Kidney glomerular epithelial cell (primary cell): ENCODE measurements at places on chromosomes 3 and 15.

GRCh38 chr15:68442903-68443302 is 10.9 kb upstream of the ITGA11 start:
- DNase-seq, result no peak

DNA sequence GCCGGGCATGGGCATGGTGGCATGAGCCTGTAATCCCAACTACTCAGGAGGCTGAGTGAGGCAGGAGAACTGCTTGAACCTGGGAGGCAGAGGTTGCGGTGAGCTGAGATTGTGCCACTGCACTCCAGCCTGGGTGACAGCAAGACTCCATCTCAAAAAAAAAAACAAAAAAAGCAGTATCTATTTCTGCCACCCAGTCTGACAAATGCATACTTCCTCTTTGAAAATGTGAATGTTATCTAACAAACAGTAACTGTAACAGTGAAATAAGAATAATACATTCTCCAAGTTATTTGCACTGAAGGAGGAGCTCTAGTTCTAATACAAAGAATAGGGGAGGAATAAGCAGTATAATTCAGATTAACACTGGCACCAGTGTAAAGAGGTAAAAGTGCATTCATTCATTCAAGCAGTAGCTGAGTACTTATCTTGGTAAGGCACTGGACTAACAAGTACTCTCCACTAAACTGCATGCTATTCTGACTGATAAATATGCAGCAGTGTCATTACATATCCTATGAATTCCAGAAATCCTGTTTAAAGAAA is 12.9 kb downstream of the VPS13C start:
- DNase-seq, result no peak

- no peak for DNase-seq
Observed at GRCh38 chr15:62792986-62793751, 249.4 kb upstream of the TPM1 start.

DNA sequence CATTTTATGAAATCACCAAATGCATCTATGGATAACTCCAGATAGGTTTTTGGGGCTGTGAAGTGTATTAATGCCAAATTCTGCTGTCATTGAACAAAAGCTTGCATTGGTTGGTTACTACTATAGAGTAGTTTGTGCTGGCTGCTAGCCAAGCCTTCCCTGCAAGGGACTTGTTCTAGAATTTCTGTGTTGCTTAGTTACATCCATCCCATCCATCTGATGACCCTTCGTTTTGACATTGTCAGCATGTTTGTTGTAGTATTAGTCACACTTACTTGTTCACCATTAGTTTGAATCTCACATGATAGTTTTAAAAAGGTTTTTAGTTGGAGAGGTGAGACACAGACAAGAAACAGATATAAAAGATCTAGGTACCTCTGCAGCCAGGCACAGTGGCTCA is 7.0 kb upstream of the NIPA2 start:
- no peak for DNase-seq

GRCh38 chr15:84400017-84400740 is 164.6 kb downstream of the GOLGA6L4 start:
- no peak for DNase-seq

GRCh38 chr3:73433079-73433478 is 191.7 kb downstream of the PDZRN3 start:
- DNase-seq, result no peak

- DNase-seq, result no peak
Observed at GRCh38 chr15:72445426-72445825, 28.7 kb upstream of the ARIH1 start.

DNA sequence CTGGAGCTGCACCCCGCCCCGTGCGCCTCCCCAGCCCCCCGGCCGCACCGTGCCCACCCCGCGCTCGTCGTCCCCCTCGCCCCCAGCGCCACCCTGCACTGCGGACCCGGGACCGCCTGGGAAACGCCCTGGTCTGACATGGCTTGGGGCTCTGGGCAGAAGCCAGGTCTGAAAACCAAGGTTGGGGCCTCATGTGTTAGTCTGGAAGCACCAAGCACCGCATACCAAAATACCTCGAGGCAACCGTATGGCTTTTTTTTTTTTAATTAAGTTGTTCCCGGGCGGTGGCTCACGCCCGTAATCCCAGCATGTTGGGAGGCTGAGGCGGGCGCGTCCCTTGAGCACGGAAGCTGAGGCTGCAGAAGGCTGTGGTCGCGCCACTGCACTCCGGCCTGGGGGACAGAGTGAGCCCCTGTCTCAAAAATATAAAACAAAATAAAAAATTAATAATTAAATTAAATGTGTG is 91.5 kb upstream of the CHD2 start:
- no peak for DNase-seq

DNA sequence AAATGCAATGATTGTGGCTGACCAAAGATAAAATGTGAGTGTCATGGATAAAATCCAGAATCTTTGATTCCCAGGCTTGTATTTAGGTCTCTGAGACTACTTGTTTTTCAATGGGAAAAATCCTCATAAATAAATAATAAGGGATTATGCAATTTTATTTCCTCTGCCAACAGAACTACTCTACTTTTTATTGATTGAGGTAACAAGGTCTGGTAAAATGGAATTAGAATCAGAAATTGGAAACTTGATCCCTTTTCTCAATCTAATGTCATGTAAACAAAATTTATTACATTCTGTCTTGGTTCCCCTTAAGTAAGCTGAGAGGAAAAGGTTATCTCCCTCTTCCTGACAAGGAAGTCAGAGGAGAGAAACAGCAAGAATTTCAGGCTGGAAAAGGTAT is 48.3 kb upstream of the CCDC50 start:
- no peak for DNase-seq

DNA sequence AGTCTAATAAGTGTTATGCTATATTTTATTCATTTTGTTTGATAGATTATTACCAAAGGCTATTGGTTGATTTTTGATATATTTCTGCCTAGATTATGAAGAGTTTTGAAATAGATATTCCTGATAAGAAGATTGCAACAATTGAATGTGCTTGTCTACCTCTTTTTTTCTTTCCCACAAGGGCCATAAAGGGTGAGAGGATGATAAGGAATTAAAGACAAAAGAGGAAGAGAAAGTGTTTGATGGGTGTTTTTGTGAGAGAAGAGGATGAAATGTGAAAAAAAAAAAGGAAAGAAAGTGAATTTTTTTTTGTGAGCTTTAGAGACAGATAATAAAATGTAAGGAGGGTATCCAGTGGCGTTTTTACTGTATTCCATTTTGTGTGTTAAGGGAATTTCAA is 244.4 kb downstream of the CHST2 start:
- DNase-seq, result no peak

DNA sequence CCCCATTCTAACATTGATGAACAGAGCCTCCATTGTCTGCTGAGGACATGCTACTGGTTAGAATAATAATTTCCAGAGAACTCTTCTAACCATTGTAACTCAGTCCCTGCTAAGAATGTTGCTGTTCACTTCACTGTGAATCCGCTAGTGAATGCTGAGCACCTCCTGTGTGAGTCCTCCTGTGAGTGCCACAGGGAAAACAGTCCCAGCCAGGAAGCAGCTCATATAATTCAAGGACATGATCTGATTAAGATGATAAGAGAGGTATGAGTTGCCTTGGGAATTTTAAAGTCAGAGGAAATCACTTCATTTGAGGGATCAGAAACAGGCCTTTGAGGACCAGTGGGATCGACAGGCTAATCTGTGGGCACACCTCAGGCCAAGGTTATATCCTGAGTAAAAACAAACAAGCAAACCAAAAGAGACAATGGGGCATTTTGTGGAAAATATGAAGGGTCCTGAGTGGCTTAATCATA is 33.9 kb upstream of the GPR160 start:
- DNase-seq, result no peak

- DNase-seq, result peak; percentile 32
Observed at GRCh38 chr15:101250873-101251829, 697 bp downstream of the CHSY1 start.

GRCh38 chr3:24359645-24360462 is 134.8 kb downstream of the THRB start:
- DNase-seq, result no peak

DNA sequence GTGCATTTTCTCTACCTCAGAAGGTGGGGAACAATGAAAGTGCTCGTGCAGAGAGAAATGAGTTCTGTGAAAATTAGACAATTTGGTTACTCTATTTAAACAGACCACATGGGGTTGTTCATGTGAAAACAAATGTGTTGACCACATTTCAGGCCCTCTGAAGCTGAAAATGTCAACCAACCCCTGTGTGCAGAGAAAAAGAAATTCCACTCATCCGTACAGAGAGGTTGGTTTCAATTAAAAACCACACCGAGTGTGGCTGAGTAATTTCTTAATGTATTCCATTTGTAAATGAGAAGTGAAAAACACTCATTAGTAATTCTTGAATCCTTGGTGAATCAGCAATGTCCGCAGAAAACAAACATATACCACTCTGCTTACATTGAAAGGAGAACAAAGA is 46.9 kb upstream of the SLC7A14 start:
- DNase-seq, result no peak

GRCh38 chr15:93089727-93090305 is 805 bp upstream of the RGMA start:
- DNase-seq, result no peak

GRCh38 chr3:98557324-98558010 is 25.7 kb downstream of the GPR15 start:
- DNase-seq, result no peak

- DNase-seq, result no peak
Observed at GRCh38 chr3:169122416-169122815, 541.1 kb downstream of the MECOM start.

DNA sequence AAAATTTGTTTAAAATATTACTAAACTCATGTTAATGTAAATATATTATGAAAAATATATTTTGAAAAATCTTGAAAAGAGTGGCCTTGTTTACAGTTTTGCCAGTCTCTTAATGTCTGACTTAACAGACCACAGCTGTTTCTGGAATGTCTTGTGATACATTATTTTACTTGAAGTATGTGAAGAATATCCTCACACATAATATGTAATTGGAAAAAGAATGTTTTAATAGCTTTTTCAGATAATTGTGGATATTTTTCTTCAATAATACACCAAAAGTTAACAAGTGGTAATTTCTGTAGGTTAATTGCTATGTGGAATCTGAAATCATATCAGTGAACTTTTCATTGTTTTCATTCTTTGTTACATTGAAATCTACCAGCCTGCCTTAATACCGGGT is 101.3 kb downstream of the UBE2E2 start:
- DNase-seq, result no peak

DNA sequence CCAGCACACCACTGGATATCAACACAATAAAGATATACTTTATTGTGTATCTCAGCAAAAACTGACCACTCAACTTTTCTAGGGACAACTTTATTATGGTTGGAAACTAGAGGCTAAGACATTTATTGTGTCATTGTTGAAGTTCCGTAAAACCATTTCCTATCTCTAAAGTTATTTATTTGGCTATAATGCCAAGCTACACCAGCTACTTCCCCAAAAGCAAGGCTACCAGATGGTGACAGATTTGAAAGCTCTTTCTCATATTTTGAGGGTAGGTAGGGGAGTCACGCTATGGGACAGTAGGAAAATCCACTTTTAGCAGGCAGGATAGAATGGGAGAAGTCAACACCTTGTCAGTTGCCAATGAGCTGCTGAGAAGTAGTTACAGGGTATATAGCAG is 834.6 kb upstream of the CFAP20DC start:
- DNase-seq, result no peak

DNA sequence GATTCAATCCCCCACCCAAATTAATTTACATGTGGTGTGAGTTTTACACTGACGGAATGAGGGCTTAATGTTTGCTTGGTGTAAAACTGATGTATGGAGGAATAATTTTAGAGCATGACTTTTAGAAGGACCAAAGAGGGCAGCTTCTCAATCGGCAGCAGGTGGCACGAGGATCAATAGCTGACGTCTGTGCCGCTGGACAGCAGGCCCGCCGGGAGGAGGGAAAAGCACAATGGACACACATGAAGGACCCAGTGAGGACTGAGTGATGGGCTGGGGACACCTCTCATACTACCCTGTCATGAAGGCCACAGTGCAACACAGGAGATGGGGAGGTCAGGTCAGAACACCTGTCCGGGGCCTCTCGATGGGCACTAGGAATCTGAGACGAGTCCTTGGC is 61.4 kb upstream of the NSMCE3 start:
- no peak for DNase-seq

GRCh38 chr3:28586325-28586724 is 237.7 kb upstream of the AZI2 start:
- no peak for DNase-seq

GRCh38 chr3:162122405-162122804 is 625.8 kb downstream of the OTOL1 start:
- DNase-seq, result no peak

GRCh38 chr3:38588995-38589937 is 60.2 kb downstream of the SCN5A start:
- no peak for DNase-seq

DNA sequence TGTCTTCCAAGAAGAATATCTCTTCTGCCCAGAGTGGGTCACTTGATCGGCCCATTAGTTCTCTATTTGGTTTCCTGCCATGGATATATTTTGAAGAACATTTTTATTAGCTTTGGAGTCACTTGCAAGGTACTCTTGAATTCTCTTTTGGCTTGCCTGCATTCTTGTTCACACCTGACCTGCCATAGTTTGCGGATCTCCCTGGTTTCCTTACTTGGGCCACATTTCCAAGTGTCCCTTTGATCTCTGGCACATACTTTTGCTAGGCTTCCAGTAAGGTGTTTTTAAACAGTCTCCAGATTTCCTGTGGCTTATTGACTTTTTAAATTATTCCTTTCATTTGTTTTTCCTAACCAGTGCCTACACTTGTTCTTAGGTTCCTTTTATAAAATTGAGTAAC is 488.5 kb upstream of the MDFIC2 start:
- DNase-seq, result no peak

DNA sequence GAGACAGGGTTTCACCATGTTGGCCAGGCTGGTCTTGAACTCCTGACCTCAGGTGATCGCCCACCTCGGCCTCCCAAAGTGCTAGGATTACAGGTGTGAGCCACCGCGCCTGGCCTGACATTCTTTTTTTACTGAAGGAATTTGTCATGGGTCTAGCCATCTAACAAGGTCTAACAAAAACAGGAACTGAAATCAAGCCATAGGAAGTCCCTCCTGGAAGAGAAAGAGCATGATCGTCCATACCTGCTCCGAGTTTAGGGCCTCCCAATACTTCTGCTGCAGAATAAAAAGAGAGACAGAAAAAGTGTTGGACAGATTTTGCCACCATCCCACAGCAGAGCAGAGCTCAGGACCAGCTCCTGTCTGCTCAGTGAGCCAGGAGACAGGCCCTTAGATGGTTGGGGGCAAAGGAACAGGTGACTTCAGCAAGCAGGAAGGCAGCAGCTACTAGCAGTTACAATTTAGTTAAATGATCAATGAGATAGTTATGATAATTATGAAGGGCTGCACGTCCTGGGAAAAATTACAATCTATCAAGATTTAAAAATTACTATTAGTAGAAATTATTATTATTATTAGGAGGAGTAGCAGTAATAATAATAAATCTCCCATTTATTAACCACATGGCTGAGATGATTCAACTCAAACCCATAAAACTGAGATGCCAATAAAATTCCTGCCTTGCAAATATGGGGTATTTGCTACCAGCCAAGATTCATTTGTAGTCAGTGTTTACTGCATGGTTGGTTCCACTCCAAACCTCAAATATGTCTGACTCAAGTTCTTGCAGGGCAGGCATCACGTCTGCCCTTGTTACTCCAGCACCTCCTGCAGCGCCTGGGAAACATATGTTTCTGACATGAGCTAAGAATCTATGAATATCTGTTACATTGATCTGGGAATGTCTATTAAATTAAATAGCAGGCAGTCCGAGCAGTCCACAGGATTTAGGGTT is 40.1 kb downstream of the TMEM44 start:
- DNase-seq, result peak; percentile 99

- DNase-seq, result peak; percentile 63
Observed at GRCh38 chr3:23805633-23806533, at the start of gene UBE2E1. Gene UBE2E1, plus strand, starts transcription at chr3:23805955. Its CDS starts 1,315 bp downstream, at chr3:23807270.

GRCh38 chr3:23294770-23295387 is 91.8 kb downstream of the UBE2E2 start:
- no peak for DNase-seq

- DNase-seq, result no peak
Observed at GRCh38 chr3:82058809-82059208, 297.4 kb upstream of the GBE1 start.
